NCI-H1436 (cell line): ENCODE measurements at places on chromosomes 12 and 14.

- DNase-seq: no peak
Measured at GRCh38 chr12:116194935-116195431, 82.5 kb downstream of the MED13L start.

DNA sequence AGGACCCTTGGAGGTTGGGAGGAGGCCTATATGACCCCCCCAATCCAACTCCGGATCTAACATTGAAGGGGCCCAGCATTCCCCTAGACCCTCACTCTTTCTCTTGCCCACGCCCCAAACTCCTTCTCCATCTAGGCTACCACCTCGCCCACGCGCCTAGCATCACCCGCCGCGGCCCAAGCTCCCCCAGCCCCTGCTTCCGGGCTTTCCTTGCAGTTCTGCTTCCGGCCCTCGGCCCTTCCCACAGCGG is 445 bp downstream of the CERS5 start:
- DNase-seq: no peak

GRCh38 chr14:40691066-40691465 is 915.6 kb upstream of the LRFN5 start:
- no peak for DNase-seq

GRCh38 chr12:119512772-119513497 is 80.6 kb upstream of the TMEM233 start:
- no peak for DNase-seq

DNA sequence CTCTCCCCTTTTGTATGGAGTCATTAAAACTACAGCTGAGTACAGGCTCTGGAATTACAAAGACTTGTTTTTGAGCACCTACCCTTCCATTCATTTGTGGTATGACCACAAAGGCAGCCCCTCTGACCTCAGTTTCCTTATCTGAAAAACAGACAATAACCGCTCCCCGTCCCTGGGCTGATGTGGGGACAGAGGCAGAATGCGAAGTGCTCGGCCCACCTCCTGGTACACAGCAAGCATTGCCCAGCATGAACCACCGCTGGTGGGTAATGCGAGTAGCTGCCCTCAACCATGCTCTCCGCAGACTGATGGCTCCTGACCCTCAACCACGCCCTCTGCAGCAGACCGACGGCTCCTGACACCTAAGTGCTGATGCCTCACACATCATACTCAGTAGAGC is 22.4 kb downstream of the P2RX2 start:
- DNase-seq: no peak

DNA sequence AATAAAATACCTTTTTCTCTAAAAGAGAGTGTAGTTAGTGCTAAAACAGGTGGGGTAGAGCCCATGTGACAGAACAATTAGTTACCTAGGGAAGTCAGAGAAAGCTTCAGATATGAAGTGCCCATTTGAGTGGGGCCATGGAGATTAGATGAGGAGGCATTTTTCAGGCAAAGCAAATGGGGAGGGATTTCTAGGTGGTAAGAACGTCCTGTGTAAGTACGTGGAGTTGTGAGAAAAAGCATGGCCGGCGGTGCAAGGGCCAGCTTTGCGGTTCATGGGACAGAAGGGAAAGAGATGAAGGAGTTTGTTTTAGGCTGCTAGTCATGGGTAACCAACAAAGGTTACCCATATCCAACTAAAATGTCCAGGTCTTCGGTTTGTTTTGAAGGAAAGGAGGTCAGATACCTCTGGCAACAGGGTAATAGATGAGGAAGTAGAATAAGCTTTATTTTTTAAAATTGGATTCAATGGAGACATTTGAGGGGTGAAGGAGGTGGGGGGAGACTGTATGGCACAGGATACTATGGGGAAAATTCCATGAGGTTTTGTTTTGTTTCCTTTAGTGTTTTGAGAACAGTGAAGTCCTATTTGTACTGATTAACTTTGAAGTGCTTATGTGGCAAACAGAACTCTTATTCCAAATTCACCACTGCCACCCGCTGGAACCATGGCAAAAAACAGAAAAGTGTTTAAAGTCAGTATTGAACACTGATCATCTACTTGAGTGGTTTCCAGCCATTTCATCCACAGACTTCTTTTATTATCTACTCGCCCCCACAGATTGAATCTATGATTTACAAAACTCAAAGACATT is 10.0 kb upstream of the SNRPF start:
- DNase-seq: no peak

DNA sequence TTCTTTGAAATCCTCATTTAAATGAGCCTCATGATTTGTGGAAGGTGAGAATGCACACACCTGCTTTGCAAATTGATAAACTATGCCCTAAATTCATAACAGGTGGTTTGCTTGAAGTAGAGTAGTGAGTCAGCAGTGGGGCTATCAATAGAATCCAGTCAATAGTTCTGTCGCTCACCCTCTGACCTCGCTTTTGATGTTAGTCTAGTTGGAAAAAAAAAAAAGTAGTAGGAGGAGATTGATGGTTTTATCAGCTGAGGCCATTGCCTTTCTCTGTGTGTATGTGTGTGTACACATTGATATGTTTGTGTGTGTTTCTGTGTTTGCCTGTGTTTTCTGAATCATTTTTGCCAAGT is 267.3 kb downstream of the SNAPC1 start:
- DNase-seq: no peak

- DNase-seq: no peak
Measured at GRCh38 chr12:104434129-104434528, 22.6 kb upstream of the CHST11 start.

- no peak for DNase-seq
Measured at GRCh38 chr14:95088665-95089064, 68.7 kb downstream of the DICER1 start.

DNA sequence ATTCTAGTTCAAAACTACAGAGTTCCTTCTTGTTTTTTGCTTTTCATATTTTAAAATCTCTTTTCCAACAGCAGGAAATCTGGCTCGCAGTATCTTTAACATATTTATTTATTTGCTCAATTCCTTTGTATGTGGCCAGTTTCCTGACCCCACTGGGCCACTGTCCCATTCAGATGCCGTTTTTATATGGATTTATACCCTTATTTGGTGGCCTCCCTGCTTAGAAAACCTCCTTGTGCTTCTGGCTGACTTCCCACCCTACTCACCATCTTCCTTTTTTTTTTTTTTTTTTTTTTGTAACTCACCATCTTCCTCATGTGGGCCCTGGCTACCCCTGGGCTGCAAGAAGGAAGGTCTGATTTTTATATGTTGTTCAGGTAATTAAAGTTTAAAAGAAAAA is 53.9 kb downstream of the TTLL5 start:
- DNase-seq: no peak

DNA sequence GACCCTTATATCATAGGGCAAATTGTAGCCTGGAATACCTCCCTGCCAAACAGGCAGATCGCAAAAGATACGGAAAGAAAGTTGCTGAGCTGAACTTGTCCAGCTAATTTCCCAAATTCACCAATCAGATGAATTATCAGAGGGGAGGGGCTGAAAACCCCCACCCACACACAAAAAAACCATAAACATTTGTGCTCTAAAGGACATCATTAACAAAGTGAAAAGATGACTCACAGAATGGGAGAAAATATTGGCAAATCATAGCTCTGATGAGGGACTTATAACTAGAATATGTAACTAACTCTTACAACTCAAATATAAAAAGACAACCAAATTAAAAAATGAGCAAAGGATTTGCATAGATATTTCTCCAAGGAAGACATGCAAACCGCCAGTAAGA is 36.3 kb downstream of the PTHLH start:
- DNase-seq: no peak
